ENCODE measurements at places on chromosomes 1 and 21.

DNA sequence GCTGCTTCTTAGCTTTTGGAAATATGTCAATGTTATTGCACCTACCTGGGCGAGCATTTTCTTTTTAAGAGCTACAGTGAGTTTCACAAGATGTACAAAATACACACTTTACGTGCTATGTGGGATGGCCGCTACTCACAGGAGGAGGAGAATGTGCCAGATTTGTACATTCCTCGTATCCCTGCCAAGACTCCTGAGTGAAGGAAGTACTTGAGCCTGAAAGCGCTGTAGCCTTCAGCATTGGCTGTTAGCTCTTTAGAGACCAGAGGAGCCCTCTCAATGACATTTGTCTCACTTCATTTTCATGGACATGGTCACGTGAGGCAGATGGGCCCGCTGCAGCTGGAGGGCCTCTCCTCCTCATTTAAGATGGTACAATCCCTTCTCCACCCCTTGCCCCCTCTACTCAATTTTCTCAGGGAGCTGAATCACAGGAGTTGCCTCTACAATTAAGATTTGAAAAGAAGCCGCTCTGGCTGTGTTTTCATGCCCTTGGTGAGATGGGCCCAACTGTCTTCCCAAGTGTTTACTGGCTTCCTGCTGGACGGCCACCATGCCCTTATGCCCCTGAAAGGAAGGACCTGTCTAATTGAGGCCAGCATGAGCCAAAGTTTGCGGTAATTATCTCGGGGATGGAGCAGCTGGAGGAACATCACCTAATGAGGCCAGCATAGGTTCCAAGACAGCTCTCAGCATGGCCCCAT lies 442.6 kb downstream of the PRDM2 start:
- DNase-seq: no peak

- no peak for DNase-seq
Measured at GRCh38 chr1:217076902-217077301, 353.7 kb upstream of the ESRRG start.

DNA sequence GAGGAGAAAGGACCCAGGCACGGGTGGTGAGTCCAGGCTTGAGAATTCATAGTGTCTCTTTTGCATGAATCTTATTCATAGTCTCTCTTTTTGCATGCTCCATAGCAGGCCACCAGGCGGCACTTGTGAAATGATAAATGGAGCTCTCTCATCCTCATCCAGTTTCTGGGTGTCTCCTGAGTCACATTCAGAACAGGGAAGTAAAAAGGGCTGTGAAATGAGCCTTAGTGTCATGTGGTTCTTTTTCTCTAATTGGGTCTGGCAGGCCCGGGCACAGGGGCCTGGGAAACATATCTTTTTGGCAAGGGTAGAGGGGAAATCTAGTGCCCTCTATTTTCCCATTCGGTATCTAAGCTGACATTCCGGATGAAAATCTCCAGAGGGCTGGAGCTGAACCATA lies 19.1 kb upstream of the NCF2 start:
- DNase-seq: no peak

GRCh38 chr1:200699871-200700270 lies 30.2 kb upstream of the DDX59 start:
- no peak for DNase-seq

DNA sequence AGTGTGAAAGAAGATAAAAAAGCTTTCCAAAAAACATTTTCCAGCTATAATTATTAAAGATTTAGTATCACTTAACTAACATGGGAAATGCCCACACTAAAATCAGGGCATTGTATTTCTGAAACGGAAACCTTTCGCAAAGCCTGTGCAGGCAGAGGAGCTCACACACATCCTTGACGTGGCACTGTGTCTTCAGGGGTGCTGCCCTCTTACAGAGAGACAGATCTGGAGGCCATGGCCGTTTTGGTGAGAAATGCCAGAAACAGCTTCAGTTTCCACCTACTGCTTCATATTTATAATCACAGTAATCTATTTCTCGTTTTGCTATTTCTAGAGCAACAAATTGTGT lies 26.7 kb downstream of the ATP1B1 start:
- DNase-seq: no peak

All from CD4-positive, alpha-beta T cell treated with Interleukin-15 for 4 hours (primary cell).